ENCODE measurements at places on chromosomes 13 and 19. TPM values are rescaled to one million over a fixed set of nuclear protein-coding genes. Genes with fewer than 3 reads are reported as not detected.

The KCNRG gene
- 0.11 TPM for total RNA-seq

The EPSTI1 gene
- total RNA-seq: 32.0 TPM

The PSG7 gene
- total RNA-seq: not detected

The MIR17HG gene
- 13.8 TPM for total RNA-seq

The RNF113B gene
- total RNA-seq: not detected

The ZNF575 gene
- 4.3 TPM for total RNA-seq

The FLT1 gene
- total RNA-seq: 27.4 TPM

The PPP6R1 gene
- 201 TPM for total RNA-seq

The SOX1 gene
- total RNA-seq: not detected

The CEACAM4 gene
- total RNA-seq: not detected

The VN1R4 gene
- not detected for total RNA-seq

The ZNF540 gene
- total RNA-seq: 0.67 TPM

The DMRTC2 gene
- total RNA-seq: not detected

The VAV1 gene
- total RNA-seq: 73.4 TPM

The CGB8 gene
- total RNA-seq: not detected

The SULT2B1 gene
- not detected for total RNA-seq

The TYROBP gene
- total RNA-seq: not detected

The TEX29 gene
- total RNA-seq: 0.46 TPM

The NPHS1 gene
- total RNA-seq: not detected

The C19orf47 gene
- total RNA-seq: 15.8 TPM

The MTUS2 gene
- not detected for total RNA-seq

The HIF3A gene
- total RNA-seq: not detected

The EDDM13 gene
- total RNA-seq: 0.76 TPM

The ACP7 gene
- not detected for total RNA-seq

The GARIN5A gene
- total RNA-seq: 0.48 TPM

The CDKN2D gene
- total RNA-seq: 50.3 TPM

The EFNB2 gene
- total RNA-seq: 0.14 TPM

The CEACAM16 gene
- not detected for total RNA-seq

All from activated CD4-positive, alpha-beta T cell treated with anti-CD3 and anti-CD28 coated beads for 36 hours (primary cell).